ENCODE measurements at places on chromosomes 12 and 14.
A peak's percentile ranks its signal among the peaks of the same experiment; 100 is the strongest.

DNA sequence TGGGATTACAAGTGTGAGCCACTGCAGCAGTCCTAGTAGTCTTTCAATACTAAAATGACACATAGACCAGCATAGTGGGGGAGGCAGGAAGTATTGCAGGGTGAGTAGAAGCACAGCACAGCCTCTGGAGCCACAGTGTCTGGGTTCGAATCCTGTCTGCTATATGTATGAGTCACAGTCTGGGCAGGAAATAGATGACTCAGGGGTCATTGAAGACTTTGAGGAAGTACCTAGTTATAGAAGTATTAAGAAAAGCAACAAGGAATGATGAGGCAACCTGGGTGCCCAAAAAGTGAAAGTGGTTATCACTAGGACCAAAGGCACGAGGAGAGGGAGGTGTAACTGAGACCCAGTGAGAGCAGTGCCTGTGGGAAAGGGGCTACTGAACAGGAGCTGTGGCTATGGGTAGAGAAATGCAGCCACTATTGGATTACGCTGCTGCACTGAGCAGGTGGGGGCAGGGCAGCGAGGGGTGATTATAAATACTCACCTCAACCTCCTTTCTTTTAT lies 124.0 kb downstream of the PDE3A start:
- peak; percentile 12 for DNase-seq

DNA sequence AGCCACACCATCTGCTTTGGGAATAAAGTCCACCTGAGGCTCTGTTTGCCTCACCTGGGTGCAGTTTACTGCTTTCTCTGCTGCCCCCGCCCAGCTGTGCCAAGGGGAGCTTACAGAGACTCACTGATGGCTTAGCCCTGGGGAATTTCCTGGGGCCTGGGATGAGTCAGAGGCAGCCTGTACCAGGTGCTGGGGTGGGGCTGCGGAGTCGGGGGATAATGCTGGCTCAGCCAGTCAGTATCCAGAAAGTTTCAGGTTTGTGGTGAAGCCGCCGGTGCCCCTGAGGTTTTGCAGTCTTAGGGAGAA lies 22.3 kb downstream of the PLEKHG3 start:
- DNase-seq, result no peak

DNA sequence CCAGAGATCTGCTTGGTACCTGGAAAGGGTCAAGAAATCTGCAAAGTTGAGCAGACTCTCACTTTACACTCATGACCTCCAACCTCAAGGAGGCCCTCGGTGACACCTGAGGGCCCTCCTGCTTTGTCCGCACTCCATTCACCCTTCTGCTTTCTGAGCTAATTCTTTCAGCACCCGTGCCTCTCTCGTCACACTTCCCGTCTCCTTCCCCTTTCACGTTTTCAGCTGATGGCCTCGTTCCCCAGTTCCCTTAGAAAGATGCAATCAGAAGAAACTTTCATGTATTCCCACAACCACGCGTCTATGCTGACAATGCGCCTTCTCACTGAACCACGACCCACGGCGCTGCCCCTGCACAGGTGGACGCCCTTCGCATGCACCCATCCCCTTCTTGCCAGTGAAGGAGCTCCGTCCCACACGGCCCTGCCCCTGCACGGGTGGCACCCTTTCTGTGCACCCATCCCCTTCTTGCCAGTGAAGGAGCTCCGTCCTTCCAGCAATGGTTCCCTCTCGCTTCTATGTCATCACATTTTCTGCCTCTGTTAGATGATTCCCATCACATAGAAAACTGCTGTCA lies 340.1 kb upstream of the FKBP4 start:
- DNase-seq, result no peak

DNA sequence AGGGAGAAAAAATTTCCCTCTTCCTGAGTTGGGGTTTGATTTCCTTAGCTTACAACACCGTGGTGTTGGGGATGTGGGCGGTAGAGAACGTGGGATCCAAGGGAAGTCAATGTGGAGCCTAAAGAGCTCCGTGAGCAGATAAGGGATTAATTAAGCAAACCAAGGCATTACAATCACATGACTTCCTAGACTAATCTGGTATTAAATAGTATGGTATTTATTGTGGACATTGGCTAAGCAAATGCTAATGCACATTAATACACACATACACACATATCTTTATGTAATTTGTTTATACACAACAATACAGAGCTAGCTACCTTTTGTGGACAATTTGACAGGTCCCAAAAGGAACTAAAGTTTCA lies 791 bp upstream of the RNF41 start:
- no peak for DNase-seq

DNA sequence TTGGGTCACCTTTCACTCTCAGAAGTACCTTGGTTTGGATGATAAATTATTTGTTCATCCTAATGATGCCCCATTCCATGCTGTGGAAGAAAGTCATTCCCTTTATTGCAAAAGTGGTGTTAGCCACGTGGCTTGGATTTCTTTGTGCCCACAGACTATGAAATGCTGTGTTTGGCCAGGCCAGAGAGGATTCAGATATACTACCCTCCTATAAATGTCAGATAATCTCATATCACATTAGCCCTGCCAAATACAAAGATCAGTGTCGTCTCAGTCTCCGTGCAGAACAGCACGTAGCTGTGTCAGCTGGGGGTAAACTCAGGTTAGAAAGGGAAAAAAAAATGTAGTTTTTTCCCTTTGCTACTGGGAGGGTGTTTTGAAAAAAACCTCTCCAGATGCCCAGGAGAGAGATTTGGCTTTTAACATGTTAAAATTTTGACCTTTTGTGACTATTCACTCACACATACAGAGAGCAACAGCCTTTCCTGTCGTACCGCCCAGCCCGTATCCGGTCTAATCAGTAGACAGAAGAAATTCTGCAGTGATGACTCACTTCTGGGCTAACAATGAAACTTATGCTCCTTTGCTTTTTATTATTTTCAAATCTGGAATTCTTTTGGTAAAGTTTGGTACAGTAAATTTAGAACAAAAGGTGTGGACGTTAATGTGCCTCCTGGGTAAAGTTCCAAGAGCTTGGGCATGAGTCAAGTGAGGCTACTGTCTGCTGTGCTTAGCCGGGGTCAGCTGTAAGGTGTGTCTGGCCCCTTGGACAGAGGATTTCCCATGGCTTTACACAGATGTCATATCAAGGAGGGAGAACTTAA lies 8.5 kb upstream of the PTPRB start:
- DNase-seq, result peak; percentile 80

DNA sequence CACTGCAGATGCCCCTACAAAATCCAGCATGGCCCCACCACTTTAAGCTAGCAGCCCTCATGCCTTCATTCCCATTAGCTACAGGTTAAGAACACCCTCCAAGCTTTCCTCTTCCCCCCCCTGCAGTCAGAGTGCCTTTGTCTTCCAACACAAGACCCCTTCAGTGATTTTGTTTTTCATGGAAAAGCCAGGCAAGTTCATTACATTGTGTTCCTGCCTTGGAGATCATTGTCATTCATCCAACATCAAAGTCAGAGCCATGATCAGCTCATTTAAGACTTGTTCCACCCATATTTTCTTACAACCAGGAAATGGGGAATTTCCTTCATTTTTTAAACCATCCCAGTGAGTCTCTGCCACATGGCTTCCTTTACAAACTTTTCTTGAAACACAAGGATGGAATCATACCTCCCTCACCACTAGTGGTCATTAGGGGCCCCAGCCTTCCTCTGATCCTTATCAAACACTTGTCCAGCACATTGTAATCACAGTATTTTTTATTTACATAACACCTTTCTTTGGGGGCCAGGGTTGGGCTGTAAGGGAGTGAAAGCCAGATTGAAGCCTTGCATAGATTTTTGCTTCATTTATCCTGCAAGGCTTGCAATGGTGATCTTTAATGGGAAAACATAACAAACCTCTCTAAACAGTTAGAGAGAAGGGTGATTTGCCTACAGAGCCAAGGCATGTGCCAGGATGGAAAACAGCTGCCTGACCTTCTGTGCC lies 765.3 kb downstream of the MED13L start:
- DNase-seq, result no peak

DNA sequence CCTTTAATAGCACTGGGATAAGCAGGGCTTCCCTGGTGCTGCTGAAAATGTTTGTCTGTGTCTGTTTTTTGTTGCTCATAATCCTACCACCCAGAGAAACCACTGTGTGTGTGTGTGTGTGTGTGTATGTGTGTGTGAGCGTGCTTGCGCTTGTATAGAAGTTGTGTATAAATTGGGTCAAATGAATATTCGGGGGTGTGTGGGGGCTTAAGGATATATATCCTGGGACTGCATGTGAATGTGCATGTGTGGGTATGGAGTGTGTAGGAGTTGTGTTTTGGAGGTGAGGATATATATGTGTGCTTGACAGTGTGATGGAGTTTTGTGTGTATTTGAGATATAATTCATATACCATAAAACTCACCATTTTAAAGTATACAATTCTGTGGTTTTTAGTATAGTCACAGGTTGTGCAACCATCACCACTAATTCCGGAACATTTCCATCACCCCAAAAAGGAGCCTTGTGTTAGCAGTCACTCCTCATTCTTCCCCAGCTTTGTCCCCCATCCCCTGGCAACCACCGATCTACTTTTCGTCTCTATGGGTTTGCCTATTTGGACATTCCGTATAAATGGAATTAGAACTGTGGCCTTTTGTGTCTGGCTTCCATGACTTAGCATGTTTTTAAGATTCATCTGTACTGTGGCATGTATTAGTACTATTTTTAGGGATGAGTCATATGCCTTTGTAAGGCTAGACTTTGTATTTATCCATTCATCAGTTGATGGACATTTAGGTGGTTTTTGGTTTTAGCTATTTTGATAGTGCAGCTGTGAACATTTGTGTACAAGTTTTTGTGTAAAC lies 25.6 kb downstream of the TCTN1 start:
- DNase-seq, result peak; percentile 34

DNA sequence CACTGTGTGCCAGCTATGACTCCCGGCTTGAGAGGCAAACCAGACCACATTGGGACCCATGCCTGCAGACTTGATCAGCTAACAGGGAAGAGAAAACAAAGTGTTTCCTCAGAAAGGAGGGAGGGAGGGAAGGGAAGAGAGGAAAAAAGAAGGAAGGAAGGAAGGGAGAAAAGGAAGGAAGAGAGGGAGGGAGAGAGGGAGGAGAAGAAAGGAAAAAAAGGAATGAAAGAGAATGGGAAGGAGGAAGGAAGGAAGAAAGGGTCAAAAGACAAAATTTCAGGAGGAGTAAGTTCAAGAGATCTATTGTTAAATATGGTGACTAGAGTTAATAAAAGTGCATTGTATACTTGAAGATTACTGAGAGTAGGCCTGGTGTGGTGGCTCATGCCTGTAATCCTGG lies 18.9 kb downstream of the FIGNL2 start:
- DNase-seq, result no peak

DNA sequence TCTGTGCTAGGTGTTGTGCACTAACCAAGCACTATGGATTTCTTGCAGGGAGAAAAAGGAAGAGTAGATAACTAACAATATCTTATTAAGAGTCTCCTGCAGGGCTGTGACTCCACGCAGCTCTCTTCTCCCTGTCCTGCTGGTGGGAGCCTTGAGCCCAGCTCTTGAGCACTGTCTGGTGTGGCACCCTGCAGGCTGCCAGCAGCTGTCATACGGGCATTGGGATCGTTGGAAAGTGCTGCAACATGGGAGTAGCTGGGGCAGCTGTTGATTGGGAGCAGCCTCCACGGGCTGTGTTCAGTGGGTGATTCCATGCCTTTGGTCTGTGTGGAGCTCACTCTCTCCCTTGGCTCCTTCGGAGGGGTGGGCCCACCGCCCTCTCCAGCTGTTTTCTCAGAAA lies 125.3 kb downstream of the FBXL14 start:
- no peak for DNase-seq

- DNase-seq, result peak; percentile 58
These were observed 50.0 kb downstream of the NCOR2 start for GRCh38 chr12:124517260-124518050.

- no peak for DNase-seq
These were observed 30.9 kb downstream of the TDP1 start for GRCh38 chr14:89986462-89987160.

- DNase-seq, result peak; percentile 56
These were observed 14.1 kb upstream of the LRP1-AS start for GRCh38 chr12:57161491-57161890.

- DNase-seq, result no peak
These were observed 3.9 kb upstream of the RARG start for GRCh38 chr12:53235742-53236442.

GRCh38 chr12:71578694-71579258 lies 84.9 kb downstream of the ZFC3H1 start:
- DNase-seq, result no peak

GRCh38 chr12:13186302-13186701 lies 10.2 kb upstream of the EMP1 start:
- DNase-seq, result no peak

GRCh38 chr12:124099661-124100060 lies 126.6 kb downstream of the ZNF664 start:
- DNase-seq, result no peak

GRCh38 chr14:100775831-100776591 lies 49.3 kb downstream of the DLK1 start:
- DNase-seq, result no peak

GRCh38 chr14:76780058-76780345 lies 18.7 kb downstream of the VASH1 start:
- DNase-seq, result no peak

- no peak for DNase-seq
These were observed 5.6 kb upstream of the ASCL1 start for GRCh38 chr12:102951841-102952240.

- peak; percentile 64 for DNase-seq
These were observed 268.7 kb downstream of the ZFP36L1 start for GRCh38 chr14:68523989-68524725.

- no peak for DNase-seq
These were observed 136.0 kb downstream of the CRADD start for GRCh38 chr12:93813186-93813585.

DNA sequence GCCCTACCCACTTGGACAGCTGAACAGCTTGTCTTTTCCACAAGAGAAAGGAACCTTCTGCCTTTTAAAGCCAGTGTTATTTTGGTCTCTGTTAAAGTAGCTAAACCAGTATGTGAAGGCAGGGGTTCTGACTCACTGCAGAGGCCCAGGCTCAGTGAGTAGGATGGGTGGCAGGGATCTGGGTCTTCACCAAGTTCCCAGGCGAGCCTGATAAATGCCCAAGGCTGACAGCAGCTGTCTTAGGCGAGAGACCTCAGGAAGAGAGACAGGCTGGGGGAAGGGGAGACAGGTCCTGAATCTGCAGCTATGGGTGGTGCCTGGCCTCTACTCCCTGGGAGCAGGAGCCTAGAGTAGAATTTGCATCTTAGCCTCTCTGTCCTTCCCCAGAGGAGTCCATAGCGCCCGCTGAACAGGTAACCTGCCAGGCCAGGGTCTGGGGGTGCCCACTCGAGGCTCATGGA lies 18.1 kb upstream of the KIF26A start:
- no peak for DNase-seq

DNA sequence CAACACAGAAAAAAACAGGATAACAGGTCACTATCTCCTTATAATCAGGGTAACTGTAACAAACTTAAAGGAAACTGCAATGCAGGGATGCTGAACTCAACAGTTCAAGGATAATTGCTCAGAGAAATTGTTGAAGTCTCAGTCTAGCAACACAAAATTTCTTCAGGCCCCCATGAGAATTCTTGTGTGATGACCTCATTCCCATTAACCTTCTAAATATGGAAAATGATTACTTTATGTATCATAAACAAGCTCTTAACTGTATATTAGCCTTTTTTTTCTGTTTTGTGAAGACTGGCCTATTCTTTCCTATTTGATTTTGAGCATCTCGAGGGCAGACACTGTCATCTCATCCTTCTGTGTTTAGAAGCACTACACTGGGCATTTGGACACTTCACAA lies 47.1 kb downstream of the IGF1 start:
- DNase-seq, result no peak

All from AG20443 (cell line).